ENCODE measurements at places on chromosomes 3 and 15. TPM values are rescaled to one million over a fixed set of nuclear protein-coding genes. Genes with fewer than 3 reads are reported as not detected.

DNA sequence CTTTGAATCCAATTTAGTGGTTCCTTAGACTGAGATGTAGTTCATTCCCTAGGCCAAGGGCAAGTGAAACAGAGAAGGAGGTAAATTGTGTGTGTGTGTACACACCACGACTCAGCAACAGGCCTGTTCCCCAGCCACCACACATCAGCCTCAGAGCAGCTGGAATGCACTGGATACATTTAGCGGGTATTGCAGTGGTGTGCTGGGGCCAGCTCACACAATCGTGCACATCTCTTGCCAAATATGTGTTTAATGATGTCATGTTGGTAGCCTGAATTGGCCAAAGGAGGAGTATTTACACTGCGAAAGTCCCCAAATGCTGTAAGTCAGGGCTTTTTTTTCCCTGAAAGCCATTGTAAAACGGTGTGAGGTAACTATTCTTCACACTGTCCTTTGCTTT is 82.3 kb downstream of the RBPMS2 start:
- DNase-seq: no peak

- DNase-seq: no peak
Measured at GRCh38 chr3:122263058-122263457, 62.0 kb upstream of the CSTA start.

DNA sequence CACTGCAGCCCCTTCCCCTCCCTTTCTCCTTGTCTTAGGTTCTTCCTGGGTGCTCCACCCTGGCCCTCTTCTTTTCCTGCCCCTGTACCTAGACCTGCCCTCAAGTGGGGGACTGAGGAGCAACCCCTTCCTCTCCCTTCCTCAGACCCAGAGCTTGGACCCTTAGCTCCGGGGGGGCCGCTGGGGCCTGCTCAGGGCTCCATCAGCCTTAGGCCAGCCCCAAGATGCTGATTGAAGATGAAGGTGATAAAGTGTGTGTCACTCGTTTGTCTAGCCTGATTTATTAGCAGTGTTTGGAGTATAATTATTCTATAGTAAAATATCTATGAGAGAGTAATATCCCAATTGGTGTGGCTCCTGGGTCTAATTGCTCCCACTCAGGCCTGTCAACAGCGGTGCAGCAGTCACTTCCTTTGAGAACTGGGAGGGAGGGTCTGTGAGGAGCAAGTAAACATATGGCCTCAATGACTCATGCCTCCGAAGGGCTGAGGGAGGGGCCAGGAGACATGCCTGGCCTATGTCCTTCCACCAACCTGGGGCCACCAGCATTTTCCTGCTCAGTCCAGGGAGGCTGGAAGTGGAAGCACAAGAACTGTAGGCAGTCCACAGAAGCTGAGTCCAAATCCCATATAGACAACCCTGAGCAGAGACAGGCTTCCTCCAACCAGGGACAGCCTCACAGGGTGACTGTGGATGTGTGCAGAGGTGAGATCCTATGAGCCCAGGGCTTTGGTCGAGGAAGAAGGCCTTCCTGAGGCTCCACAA is 123.2 kb downstream of the DNAJB8 start:
- DNase-seq: no peak

DNA sequence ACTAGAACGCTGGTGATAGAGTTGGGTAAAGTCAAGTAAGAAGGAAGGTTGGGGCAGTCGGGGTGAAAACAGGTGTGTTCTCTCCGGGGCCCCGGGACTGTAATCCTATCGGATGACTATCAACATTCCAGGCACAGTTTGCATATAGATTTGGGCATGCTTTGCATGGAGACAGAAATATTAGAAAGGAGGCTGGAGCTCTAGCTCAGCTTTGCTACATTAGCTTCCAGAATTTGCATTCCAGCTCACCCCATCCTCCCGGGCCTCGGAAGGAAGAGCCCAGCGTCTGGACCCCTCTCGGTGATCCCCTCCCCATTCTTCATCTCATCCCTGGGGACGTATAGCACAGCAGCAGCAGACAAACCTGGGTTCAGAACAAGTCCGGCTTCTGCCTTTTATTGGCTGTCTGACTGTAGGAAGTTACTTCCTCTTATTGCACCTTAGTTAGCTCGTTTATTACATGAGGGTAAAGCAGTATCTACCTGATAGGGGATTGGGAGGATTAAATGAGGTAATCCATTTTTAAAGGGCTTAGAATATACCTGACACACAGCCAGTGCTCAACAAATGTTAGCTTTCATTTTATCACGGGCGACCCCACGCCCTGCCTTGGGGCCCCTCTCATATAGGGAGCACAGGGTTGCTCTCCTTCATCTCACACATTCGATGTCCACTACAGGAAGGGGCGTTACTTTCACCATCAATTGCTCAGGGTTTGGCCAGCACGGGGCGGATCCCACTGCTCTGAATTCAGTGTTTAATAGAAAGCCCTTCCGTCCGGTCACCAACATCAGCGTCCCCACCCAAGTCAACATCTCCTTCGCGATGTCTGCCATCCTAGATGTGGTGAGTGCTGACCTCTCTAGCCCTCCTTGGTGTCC is 3.2 kb downstream of the HTR3E start:
- no peak for DNase-seq

DNA sequence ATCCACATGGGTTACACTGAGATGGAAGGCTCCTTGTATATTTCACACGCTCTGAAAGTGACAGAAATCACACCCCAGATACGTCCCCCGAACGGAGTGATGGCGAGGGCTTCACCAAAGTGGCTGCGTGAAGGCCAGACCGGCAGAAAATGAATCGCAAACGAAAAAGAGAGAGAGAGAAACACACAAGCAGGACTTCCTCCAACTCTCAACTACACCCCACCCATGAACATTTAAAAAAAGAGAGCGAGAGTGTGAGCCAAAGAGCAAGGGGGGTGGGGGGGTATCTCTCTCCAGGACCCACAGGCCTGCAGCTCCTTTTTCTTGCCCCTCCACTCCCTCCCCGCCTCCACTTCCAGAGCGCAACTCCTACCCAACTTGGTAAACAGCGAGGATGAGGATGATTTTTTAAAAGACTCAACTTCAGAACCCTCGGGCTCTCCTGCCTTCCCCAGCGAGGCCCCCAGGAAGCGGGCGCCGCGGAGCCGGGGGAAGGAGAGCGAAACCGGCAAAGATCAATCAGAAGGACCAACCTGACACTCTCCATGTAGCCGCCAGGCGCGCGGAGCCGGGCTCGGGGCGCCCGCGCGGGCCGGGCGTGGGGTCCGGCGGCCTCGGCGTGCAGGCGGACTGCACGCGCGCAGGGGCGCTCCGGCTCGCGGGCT is 519.1 kb downstream of the FOXP1 start:
- DNase-seq: peak; percentile 84

- no peak for DNase-seq
Measured at GRCh38 chr15:28289694-28290463, 32.1 kb downstream of the HERC2 start.

DNA sequence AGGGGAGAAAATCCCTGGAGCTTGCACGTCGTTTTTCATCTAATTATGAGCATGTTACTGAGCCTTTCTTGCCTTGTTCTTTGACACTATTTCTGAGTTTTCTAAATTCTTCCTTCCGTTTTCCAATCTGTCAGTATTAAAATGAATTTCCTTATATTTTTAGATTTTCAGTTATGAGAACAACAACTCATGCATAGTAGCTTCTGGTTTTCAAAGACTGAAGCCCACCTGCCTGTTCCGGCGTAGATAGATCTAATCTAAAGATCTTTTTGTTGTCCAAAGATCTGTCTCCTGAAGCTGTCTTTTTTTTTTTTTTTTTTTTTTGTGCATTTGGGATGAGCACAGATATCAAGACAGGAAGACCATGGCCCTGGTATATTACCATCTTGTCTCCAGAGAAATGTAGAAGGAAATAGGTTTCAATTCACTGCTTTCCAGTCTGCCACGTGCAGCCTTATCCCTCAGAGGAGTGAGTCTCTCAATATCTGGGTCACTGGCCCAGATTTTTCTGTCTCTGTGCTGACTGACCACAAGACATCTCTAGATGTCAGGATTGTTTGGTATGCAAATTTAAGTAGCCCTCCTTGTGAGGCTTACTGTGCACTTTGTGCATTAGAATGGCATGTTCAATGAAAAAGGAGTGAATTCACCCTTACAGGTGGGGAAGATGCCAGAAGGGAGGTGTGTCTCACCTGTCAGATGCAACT is 222.3 kb upstream of the TMC3 start:
- DNase-seq: no peak

DNA sequence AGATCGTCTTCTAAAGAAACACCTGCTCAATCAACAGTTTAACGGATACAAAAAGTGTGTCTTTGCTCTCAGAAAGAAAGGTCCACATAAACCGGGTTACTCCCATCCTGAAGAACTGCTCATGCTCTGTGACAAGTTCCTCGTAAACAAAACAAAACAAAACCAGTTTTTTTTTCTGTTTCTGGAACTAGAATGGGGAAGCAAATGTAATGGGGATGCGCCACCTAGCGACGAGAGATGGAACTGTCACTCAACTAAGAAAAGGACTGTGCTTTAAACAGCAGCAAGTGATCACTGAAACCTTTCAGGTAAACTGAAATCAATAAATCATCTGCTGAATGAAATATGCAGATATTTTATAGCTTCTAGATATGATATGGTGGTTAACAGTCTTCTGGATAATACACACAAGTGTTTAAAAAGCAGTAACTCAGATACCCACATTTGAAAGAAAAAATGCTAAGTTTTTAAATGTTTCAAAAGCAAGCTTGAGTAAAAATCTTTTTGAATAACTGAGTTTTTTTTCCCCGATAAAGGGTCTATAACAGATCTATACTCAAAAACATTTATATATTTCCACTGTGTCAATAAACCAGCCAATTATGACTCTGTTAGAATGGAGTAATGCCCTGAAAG is 10.9 kb downstream of the TM2D3 start:
- DNase-seq: peak; percentile 68

DNA sequence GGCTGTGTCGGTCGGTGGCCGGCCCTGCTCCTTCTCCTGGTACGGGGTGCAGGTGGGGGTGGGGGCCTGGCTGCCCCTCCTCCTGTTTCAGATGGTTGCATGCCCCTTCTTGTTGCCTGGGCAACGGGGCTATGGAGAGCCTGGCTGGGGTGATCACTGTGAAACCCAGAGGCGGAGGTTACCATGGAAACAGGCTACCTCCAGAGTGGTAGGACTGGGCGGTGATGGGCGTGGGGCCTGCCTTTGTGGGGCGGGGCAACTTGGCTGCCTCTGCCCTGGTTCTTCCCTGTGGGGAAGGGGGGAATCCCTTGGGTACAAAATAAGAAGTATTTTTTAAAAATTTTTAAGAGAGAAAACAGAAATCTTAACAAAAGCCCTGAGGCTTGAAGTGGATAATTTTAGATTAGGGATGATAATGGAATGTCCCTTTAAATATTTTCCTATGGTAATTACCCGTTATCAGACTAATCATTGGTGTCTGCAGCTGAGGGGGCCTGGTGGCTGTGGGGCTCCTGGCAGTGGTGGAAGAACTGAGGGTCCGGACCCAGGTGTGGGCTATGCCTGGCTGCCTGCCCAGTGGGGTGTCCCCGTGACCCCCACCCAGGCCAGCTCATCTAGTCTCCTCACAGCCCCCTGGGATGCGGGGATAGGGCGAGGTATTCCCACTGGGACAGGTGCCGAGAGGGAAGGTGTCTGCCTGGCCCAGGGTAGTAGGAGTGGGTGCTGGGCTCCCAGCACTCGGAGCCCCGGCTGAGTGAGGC is 32.5 kb downstream of the PLXNA1 start:
- DNase-seq: no peak

The LRRC34 gene
- total RNA-seq: 6.9 TPM

The NR1I2 gene
- total RNA-seq: 0.28 TPM

The PFKFB4 gene
- total RNA-seq: 60.7 TPM

The MOBP gene
- not detected for total RNA-seq

The TEX9 gene
- total RNA-seq: 1.4 TPM
